ENCODE measurements at places on chromosomes 13 and 19.

GRCh38 chr13:26342898-26343297, 89.0 kb downstream of the CDK8 start:
- no peak for DNase-seq

GRCh38 chr19:55172741-55173140, 6.3 kb upstream of the DNAAF3 start:
- DNase-seq: no peak

DNA sequence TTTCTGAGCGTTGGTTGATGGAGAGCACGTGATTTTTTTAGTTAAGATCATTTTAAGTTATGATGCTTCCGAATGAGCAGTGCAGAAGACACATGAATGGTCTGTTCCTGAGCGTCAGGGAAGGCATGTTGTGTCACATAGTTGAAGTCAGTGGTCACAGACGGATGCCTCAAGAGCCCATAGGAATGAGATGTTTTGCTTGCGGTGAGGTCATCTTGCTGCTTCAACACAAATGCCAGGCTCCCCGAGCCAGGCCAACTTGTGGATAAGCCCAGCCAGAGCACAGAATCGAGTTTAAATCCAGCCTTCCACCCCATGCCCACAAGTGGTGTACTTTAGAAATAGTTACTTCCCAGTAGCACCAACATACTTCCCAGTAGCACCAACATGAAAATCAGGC, 5.4 kb downstream of the UPF3A start:
- DNase-seq: no peak

DNA sequence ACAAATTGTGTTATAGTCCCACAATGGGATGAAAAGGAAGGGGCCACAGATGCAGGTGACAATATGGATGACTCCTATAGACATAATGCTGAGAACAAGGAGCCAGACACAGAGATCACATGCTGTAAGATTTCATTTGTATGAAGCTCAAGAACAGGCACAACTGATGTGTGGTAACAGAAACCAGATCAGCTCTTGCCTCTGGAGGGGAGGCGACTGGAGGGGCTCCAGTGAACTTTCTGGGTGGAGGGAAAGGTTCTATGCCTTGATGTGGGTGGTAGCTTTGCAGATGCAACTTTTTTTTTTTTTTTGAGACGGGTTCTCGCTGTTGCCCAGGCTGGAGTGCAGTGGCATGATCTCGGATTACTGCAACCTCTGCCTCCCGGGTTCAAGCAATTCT, 6.0 kb upstream of the RABAC1 start:
- no peak for DNase-seq

DNA sequence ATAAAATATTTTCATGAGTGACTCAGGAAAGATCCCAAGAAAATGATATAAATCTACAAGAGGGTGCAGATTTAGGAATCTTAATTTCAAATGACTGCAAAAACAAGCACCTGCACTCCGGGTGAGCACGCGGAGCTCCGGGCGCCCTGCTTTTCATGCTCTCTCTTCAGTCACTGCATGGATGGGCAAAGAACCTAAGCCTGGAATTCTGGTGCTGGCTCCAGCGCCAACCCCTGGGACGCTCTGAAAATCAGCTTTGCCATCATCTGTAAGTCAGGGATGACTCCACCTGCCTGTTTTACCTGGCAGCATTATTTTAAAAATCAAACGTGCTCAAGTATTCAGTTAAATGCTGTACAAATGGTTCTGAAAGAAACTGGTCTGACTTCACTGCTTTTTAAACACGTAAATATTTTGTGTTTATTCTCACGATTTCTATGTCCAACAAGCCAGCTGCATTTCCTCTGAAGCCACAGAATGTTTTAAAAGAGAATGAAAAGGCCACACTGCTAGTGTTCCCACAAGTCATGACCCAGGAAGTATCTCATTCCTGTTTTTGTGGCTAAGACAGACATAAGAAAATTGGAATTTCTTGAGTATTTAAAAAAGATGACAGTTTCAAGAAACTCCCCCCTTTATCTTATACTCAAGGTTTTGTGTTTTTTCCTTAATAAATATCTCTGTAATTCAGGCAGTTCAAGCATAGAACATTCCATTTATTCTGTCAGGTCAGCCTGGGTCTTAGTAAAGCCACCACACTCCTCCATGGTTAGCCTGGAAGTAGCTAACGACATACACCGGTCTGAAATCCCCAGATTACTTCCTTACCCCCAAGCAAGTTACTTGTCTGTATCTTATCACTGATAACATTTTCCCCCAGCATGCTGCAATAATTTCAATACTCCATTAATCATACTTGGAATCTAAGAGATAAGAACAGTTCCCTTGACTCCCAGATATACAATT, 81.1 kb downstream of the COL4A1 start:
- no peak for DNase-seq

GRCh38 chr13:46297361-46297811, 85.7 kb downstream of the LRRC63 start:
- DNase-seq: no peak

DNA sequence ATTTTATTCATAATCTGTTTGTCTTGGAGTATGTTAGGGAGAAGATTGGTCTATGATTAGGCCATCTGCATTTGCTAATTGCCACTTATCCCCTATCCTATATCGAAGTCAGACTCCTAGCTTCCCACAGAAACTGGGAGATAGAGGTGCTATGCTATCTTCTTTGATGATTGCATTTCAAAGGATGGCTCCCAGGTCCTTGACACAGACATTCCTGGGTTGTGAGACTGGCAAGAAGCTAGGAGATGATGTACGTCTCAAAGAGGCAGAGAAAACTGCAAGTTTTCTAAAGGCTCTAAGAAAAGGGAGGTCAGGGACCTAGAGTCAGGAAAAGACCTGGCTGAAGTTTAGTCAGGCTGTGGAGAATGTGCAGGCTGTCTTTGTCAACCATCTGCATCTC, 1251.9 kb downstream of the PCDH17 start:
- DNase-seq: no peak

DNA sequence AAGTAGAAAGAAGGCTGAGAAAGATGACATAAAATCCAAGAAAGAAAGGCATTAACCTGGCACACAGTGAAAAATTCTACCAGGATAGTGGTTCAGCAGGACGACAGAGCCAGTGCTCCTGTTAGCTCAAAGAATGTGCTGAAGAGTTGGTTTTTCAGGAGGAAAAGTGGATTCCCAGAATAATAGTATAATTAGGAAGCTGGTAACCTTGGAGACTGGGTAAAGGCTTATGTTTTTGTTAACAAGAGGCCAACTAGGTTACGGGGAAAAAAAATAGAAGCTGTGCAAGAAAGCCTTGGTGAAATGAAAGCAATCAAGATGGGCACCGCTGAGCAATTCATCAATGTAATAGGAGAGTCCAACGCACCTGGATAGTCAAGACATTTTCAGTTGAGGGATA, 54.7 kb downstream of the SLC15A1 start:
- DNase-seq: no peak

DNA sequence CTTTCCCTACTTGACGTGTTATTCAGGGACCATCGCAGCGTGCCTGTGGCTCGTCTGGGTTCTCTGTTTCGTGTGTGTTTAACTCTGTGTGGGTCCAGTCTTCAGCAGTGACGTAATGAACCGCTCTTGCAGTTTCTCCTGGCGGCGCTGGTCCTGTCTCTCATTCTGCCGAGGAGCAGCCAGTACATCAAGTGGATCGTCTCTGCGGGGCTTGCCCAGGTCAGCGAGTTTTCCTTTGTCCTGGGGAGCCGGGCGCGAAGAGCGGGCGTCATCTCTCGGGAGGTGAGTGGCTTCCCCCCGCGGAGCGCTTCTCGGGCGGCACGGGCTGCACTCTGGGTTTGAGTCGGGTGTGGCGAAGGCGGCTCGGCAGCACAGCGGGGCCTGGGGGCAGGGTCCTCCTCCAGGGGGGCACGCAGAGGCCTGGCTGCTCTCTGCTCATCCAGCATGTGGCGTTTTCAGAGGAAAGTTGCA, 36.3 kb upstream of the TFDP1 start:
- DNase-seq: no peak

GRCh38 chr13:59793107-59793506, 370.6 kb downstream of the DIAPH3 start:
- DNase-seq: no peak

GRCh38 chr13:71922194-71922593, 55.2 kb upstream of the DACH1 start:
- DNase-seq: no peak

Measured in activated CD8-positive, alpha-beta T cell treated with anti-CD3 and anti-CD28 coated beads for 36 hours (primary cell).